ENCODE measurements at places on chromosomes 11 and 22.

DNA sequence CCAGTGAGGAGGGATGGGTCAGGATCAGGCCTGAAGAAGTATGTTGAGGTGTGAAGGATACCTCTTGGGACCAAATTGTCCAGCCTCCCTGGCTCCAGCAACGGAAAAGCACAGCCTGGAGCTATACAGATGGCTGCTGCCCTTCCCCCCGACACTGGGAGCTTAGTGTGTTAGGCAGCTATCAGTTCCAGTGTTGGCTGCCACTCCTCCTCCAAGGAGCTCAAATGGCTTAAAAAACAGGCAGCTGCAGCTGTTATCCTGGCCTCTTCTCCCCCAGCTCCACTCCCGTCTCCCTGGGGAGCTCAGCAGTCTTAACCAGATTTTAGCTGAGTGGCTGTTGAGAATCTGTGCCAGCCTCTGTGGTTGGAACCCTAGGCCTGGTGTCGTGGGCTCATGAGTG lies 225.0 kb downstream of the JRKL start:
- DNase-seq = peak; percentile 98

DNA sequence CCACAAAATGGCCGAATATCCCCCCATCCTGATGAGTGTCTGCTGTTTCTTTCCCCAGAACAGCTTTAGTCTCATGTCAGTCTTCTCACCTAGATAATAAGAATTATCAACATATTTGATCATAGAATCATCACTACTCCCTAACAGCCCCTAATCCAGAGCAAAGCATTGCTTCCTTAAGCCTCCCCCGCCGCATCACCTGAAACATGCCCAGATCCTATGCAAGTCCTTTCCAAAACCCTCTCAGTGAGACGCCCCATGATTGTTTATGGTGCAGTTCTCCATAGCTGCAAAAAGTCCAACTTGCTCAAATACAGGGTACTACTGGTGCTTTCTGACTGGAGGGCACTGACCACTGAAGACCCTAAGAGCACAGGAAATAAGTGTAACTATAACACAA lies 20.1 kb downstream of the KCNJ1 start:
- no peak for DNase-seq

- no peak for DNase-seq
These were observed 40.2 kb downstream of the RRM1 start for GRCh38 chr11:4134806-4135205.

GRCh38 chr11:61890529-61891330 lies 615 bp downstream of the FADS3 start:
- peak; percentile 5 for DNase-seq

- DNase-seq = no peak
These were observed 195.1 kb downstream of the SNX19 start for GRCh38 chr11:130721023-130721681.

Data from NCI-H2171 treated with DMSO at 0.1 percent for 48 hours (cell line).